ENCODE measurements at places on chromosomes 2 and 18.

DNA sequence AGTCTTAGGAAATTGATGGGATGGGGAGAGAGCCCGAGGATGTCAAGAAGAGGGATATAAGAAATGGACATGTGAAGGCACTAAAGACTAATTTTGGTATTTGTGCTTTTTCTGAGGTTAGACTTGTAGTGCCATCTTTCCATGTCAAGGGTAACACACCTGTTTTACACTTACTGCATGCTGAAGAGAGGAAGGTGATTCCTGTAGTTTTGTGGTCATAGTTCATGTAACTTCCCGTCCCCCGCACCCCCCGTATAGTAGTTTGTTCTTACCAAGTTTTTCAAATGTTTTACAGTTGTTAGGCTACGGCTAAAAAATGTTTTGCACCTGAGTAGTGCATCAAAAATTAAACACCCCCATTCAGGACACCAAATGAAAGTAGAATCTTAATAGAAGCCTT, 73.8 kb downstream of the CLIP4 start:
- DNase-seq, result no peak

DNA sequence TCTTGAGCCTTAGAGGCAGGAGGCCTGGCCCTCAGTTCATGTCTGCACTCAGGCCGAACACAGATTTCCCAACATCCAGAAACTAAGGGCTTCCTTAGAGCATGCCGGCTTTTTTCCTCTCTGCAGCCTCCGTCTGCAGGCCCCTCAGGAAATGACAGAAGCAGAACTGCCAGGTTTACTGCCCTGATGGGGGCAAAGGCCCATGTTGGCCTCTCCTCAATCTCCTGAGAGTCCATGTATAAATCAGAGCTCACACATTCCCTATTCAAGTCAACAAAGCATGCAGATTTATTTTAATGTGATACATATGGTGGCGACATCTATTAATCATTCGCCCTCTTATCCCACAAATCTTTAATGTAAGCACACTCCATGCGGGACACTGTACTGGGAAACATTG, 475.6 kb upstream of the HS6ST1 start:
- no peak for DNase-seq

- no peak for DNase-seq
Measured at GRCh38 chr2:163341426-163341825, 394.4 kb downstream of the FIGN start.

- no peak for DNase-seq
Measured at GRCh38 chr18:23710068-23710527, 20.8 kb downstream of the LAMA3 start.

DNA sequence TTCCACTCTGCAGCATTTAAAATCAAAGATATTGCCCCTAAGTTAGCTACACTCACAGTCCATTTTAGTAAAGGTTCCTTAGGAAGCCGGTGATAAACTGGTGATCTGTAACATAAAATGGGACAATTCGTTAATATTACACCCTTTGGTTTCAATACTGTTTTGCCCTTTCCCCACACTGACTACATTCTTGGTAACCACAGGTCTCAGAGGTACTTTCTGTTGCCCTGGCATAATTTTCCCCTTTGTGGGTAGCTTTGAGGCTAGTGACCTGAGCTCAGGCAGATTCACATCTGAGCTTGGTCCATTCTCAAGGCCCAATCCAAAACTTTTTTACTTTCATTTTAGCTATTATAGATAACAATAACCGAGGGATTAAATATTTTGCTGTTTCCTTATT, 32.9 kb upstream of the CSRNP3 start:
- no peak for DNase-seq

DNA sequence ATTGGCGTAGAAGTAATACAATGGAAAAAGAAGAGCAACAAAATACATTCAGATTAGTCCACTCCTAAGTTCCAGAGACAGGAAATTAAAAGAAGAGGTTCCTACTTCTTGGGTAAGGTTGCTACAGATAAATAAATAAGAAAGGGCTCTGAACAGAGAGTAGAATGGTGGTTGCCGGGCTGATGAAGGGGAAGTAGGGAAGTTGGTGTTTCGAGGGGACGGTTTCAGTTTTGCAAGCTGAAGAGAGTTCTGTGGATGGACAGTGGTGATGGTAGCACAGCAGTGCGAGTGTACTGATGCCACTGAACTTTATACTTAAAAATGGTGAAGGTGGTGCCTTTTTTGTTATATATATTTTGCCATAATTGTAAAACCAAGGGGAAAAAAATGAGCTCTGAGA, 48.2 kb downstream of the CABYR start:
- no peak for DNase-seq

DNA sequence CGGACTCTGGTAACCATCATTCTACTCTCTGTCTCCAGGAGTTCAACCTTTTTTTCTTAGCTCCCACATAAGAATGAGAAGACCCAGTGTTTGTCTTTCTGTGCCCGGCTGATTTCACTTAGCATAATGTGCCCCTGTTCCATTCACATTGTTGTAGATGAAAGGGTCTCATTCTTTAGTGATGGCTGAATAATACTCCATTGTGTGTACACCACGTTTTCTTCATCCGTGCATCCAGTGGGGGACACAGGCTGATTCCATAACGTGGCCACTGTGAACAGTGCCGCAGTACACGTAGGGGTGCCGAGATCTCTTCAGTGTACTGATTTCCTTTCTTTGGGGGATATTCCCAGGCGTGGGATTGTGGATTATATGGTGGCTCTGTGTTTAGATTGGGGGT, 72.3 kb upstream of the NFATC1 start:
- no peak for DNase-seq

GRCh38 chr2:72893594-72894319, 6.5 kb downstream of the SPR start:
- no peak for DNase-seq

- DNase-seq, result no peak
Measured at GRCh38 chr2:67448648-67449047, 51.5 kb downstream of the ETAA1 start.

GRCh38 chr2:148901142-148901541, 26.1 kb downstream of the KIF5C start:
- no peak for DNase-seq

DNA sequence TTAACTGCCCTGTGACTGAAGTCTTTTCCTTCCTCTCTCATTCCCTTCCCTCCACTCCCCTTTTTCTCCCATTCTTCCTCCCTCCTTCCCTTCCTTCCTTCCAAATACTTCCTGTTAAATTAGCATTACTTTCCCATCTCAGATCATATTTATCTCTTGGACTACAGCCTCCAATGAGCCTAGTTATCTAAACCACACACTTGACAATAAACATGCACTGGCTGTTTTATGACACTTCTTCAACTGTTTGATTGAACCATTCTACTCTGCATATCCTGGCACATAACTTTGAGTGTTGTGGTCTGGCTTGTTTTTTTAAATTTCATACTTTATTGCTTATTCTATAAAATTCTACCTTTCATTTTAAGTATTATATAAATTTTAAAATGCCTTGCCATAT, 1860.8 kb upstream of the LRRTM1 start:
- no peak for DNase-seq

DNA sequence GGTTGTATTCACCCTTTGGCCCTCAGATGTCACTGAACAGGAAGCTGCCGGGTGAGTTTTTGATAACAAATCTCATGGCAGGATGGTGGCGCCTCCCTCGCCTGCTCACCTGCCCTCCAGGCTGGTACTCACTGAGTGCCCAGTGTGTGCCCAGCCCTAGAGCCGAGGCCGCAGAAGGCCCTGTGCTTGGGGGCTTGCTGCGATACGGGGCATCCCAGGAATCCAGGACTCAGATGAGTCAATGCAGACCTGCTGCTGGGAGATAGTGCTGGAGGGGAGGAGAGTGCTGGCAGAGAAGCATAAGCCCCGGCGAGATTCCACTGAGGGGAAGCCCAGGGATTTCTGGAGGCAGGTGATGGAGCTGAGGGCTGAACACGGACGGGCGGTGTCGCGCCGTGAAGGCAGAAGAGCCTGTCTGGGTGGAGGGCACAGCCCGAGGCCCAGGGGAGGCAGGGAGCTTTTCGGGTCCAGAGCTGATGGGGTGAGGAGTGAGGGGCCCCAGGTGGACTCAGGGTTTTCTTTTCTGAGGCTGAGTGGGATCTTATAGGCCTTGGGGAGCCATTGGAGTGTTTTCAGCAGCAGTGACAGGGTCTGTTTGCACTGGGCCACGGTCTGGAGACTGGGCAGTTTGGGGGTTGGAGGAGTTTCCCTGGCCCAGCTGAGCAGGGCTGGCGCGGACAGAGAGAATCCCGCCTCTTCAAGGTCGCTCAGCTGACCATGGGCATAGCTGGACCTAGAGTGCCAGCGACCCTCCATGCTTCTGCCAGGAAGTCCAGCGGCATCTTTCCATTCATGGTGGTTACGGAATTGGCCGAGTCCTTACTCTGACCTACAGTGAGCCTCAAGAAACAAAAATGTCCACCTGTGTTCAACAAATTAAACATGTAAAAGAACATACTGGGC, 35.5 kb downstream of the LDLRAD4 start:
- peak; percentile 42 for DNase-seq

- peak; percentile 38 for DNase-seq
Measured at GRCh38 chr2:156343940-156344301, 11.4 kb upstream of the NR4A2 start.

DNA sequence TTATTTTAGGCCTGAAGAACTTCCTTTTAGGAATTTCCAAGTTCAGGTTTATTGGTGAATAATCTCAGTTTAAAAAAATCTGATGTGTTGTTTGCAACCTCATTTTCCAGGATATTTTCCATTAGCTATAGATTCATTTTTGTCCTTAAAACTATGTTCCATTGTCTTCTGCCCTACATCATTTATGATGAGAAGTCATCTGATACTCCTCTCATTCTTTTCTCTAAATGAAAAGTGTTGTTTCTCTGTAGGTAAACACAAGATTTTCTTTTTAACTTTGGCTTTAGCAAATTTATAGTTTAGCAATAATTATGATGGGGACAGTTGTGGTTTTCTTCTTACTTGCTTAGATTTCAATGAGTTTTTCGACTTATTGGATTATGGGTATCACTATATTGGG, 427.3 kb downstream of the DCDC2C start:
- no peak for DNase-seq

DNA sequence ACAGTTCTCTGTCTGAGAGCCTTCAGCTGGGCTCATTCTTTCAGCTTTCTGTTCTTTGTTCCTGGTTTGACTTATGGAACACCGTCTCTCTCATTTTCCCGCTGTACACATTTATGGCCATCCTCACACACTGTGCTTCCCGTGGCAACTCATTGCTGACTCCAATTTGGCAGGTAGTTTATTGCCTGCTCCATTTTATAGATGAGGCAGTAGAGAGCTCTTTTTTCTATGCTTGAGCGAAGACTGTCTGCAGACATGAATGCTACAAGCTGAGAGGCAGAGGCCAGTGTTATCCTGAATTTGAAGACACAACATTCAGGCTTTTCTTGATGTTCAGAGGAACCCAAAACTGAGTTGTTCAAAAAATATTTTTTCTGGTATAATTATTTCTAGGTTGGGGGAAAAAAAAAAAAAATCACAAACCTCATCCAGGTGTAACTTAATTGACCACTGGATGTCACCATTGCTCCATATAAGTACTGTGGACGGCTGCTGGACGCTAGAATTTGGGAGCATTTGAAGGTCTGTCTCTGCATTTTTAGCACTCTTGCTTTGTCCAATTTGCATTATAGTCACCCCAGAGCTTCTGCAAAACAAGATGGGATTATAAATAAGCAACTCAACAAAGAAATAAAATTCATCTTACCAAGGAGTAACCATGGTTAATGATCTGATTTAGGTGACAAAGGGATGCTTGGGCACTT, 83.5 kb downstream of the HRH4 start:
- DNase-seq, result no peak

DNA sequence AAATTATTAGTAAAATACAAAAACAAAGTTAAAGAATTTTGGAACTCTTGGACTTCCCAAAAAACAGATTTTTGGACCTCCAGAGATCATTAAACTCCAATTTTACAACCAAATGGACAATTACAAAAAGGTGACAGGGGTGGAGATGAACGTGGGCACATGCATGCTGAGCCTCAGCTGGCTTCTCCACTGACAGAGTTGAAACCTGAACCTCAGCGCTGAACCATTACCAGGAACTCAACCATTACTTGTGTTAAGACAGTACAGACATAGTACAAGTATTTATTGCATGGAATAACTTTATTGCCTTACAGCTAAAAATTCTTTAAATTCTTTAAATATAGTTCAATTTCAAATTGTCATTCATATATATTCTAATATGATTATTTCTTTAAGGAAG, 33.0 kb upstream of the KIDINS220 start:
- DNase-seq, result no peak

DNA sequence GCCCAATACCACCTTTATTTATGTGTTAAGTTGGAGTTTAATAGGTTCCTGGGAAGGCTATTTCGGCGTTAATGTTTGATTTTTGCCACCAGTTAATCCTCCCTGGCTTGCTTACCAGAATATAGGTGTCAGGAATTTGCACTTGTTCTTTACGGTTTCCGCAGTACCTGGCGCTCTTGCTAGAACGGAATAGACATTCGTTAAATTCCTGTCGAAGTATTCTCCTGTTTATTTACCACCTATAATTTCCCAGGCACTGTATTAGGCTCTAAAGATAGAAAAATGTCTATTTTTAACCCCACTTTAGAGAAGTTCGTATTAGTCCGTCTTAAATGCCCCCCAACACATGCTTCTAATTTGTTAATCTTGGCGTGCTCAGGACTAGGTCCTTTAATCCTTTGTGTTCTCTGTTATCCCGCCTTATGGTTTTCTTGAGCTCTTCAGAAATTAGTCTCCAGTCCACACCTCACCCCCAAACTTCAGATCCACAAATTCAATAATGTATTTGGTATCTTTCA, 575 bp downstream of the CCDC150 start:
- no peak for DNase-seq

- DNase-seq, result no peak
Measured at GRCh38 chr2:30356071-30356470, 91.0 kb upstream of the LCLAT1 start.

DNA sequence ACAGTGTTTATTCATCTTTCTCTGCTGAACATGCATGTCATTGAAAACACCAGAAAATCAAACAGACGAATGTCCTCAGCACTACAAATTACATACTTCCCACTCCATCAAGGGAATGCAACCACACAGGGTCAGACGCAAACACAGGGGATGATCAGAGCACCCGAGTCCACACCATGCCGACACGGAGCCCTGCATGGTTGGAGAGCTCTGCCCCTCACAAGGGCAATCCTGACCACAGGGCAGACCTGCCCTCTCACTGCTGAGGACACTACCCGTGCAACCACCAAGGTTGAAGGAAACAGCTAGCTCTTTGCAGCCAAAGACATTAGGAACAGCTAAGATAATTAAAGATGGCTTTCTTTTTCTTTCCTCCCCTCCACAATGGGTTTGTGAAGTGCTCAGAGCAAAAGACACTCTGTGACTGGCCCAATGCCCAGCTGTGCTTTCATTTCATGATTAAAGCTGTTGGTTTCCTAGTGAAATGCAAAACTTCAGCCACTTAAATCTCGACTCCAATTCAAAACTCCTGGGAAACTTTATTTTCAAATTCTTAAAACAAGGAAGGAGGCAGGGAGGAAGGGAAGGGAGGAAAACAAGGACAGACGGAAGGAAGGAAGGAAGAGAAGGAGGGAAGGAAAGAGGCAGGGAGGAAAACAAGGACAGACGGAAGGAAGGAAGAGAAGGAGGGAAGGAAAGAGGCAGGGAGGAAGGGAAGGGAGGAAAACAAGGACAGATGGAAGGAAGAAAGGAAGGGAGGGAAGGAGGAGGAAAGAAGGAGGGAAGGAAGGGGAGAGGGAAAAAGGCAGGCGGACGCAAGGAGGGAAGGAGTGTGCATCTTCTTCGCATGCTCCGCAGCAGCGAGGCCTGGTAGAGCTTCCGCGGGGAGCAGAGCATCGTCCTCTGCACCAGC, 65.8 kb downstream of the NDUFA10 start:
- no peak for DNase-seq

All from CD8-positive, alpha-beta T cell (primary cell).